Activated CD4-positive, alpha-beta T cell treated with anti-CD3 and anti-CD28 coated beads for 36 hours (primary cell): ENCODE measurements at places on chromosomes 7 and 10. TPM values are rescaled to one million over a fixed set of nuclear protein-coding genes. Genes with fewer than 3 reads are reported as not detected.

KEL gene
- 0.32 TPM for total RNA-seq

DNA sequence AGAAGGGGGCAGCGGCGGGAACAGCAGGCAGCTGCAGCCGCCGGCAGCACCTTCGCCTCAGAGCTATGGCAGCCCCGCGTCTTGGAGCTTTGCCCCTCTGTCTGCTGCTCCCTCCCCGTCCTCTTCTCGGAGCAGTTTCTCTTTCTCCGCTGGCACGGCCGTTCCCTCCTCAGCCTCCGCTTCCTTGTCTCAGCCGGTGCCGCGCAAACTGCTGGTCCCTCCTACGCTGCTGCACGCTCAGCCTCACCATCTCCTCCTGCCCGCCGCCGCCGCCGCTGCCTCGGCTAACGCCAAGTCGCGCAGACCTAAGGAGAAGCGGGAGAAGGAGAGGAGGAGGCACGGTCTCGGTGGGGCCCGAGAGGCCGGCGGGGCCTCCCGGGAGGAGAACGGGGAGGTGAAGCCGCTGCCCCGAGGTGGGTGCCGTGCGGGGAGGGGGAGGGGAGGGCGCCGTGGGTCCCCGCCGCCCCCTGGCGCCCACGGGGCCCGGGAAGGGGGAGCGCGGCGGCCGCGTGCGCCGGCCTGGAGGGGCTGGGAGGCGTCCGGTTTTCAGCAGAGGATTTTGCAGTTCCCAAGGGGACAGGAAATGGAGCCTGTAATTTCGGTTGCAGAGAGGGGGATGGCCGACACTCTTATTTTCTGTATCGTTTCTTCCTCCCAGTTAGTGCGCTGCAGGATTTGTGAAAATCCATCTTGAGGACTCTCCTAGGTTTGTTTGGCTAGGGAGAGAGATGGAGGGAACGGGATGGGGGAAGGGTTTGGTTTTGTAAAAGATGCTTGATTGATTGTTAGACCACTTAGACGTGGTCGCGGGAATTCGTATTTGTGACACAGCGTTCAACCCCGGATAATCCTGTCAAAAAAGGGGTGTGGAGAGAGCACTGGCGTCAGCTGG lies 630 bp downstream of the RSBN1L start:
- DNase-seq: peak; percentile 79

- no peak for DNase-seq
These were observed 36.6 kb downstream of the ATRNL1 start for GRCh38 chr10:115129752-115130151.

GRCh38 chr7:94258418-94259300 lies 136.0 kb upstream of the COL1A2 start:
- DNase-seq: no peak

RASSF4 gene
- 1.3 TPM for total RNA-seq

STRIP2 gene
- total RNA-seq: 51.8 TPM

GRCh38 chr7:116062666-116063065 lies 32.1 kb upstream of the TFEC start:
- DNase-seq: no peak

GRCh38 chr7:91291902-91292301 lies 27.7 kb downstream of the FZD1 start:
- DNase-seq: no peak

DNA sequence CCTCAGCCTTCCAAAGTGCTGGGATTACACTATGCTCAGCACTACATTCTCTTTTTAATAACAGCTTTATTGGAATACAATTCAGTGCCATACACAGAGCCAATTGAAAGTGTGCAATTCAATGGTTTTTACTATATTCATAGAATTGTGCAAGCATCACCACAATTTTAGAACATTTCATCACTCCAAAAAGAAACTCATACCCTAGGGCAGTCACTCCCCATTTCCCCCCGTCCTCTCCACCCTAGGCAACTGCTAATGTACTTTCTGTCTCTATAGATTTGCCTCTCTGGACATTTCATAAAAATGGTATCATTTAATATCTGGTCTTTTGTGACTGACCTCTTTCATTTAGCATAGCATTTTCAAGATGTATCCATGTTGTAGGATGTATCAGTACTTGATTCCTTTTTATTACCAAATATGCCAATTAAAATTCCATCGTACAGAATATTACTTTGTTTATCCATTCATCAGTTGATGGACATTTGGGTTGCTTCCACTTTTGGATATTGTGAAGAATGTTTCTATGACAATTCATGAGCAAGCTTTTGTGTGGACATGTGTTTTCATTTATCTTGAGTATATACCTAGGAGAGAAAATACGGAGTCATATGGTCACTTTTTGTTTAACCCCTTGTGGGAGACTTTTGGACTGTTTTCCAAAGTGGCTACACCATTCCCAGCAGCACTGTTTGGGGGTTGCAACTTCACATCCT lies 6.3 kb upstream of the XPNPEP1 start:
- no peak for DNase-seq

GRCh38 chr7:70638158-70639107 lies 493.5 kb upstream of the GALNT17 start:
- DNase-seq: no peak

DNA sequence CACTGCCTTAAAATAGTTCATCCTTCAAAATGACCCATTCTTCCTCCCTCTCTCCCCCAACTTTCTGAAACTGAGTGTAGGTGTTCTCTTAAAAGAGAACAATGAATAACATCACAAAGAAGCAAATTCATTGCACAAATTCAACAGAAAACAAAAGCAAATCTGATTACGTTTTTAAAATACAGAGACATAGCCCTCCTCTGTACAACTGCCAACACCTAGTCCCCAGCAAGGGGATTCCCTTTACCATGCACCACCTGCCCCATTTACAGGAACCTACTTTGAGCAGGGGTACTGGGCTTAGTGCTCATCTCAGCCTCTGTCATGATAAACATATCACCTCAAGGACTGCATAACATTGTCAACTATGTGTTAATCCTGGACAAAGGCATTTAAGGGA lies 302.8 kb upstream of the AOAH start:
- DNase-seq: no peak

DNA sequence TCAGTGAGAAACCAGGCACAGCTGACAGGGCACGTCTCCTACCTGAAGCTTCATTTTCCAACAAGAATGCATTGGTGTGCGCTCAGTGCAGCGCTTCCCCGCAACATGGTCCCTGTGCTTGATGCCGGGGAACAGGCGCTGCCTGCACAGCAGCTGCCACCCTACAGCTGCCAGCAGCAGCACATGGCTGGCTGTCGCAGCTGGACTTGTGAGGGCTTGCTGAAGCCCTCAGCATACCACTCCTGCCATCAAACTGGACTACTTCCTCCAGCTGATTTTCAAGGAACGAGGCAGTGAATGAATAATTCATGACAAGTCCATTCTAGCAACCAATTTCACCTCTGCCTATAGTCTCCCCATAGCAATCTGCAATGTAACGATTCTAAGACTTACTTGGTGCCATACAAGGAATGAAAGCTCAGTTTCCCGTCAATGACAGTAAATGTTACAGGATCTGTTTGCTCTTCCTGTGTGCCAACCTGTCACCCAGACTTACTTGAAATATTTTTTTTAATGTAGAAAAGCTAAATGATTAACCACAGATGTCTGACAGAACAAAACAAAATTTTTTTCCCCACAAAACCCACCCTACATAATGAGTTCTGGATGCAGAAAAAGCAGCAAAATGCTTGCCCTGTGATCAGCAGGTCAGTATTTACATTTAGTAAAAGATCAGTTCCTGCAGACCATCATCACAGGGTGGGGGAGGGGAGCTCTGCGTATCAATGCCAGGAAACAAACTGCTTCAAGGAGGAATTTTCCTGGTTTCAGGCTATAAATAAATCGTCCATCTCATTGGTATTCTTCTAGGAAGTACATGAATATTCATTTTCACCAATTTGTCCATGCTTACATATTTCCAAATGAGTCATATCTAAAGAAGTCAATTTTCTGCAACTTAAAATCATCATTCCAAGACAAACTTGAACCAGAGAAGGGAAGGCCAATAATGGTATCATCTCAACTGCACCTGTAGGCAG lies 140.6 kb downstream of the ALOX5 start:
- DNase-seq: no peak

DNA sequence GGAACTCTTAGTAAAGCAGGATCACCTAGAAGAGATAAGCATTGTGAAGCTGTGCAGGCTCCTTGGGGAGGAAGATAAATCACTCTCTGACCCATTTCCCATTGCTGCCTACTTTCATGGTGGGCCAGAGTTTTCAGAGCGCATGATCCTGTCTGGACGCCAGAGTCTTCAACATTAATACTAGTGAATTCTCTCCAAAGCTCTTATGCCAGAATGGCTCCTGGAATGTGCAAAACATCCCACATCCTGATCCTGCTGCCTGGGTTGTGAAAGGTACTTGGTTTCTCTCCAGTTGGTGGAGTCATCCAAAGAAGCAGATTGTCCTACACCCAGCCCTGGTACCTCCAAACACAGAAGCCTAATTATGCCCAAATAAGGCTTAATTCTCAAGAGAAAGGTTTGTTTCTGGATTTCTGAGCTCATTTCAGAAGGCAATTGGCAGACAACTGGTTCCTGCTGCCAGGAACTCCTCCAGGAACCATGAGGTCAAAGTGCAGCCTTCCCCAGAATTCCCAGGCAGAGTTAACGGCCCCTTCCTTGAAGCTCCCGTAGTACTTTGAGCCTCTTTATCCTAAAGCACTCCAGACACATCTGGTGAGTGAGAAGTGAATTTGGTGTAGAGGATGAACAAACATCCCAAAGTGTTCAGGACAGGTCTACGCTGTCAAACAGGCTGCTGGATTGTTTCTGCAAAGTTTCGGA lies 495.2 kb downstream of the PLXNA4 start:
- no peak for DNase-seq

- no peak for DNase-seq
These were observed 117.2 kb downstream of the ELFN1 start for GRCh38 chr7:1787241-1787640.

NEUROD6 gene
- total RNA-seq: not detected

DNA sequence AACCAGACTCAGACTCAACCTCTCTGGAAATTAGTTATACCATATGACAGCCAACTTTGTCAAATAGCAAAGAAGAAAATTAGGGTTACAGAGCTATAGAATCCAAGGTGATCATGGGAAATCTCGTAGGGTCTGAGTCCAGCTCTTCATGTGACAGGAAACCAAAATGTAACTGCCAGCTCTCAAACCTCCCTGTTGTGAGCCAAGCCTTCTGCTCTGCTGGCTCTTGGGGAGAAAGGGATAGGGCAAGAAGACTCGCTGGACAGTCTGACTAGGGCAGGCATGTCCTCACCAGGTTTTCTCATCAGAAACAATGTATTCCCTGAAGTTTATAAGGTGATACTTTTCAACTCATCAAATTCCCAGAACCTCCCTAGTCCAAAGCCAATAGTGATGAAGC lies 63.0 kb downstream of the CDHR3 start:
- DNase-seq: no peak

TRIL gene
- total RNA-seq: not detected

TAS2R5 gene
- 0.75 TPM for total RNA-seq

- peak; percentile 71 for DNase-seq
These were observed 804 bp downstream of the UNC5B start for GRCh38 chr10:71213127-71213621.

DNA sequence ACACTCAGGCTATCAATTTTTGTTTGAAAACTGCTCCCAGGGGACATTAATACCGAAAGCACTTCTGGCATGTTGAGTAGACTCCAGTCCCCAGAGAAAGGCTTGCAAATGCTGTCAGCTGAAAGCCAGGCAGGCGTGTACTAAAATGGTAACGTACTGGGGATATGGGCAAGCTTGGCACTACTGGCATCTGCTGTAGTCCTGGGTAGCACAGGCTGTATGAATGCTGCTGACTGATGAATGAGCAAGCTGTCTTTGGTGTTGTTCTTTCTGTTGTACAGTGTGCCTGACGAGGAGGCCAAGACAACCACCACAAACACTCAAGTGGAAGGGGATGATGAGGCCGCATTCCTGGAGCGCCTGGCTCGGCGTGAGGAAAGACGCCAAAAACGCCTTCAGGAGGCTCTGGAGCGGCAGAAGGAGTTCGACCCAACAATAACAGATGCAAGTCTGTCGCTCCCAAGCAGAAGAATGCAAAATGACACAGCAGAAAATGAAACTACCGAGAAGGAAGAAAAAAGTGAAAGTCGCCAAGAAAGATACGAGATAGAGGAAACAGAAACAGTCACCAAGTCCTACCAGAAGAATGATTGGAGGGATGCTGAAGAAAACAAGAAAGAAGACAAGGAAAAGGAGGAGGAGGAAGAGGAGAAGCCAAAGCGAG lies 53.5 kb upstream of the AGBL3 start:
- no peak for DNase-seq

DNA sequence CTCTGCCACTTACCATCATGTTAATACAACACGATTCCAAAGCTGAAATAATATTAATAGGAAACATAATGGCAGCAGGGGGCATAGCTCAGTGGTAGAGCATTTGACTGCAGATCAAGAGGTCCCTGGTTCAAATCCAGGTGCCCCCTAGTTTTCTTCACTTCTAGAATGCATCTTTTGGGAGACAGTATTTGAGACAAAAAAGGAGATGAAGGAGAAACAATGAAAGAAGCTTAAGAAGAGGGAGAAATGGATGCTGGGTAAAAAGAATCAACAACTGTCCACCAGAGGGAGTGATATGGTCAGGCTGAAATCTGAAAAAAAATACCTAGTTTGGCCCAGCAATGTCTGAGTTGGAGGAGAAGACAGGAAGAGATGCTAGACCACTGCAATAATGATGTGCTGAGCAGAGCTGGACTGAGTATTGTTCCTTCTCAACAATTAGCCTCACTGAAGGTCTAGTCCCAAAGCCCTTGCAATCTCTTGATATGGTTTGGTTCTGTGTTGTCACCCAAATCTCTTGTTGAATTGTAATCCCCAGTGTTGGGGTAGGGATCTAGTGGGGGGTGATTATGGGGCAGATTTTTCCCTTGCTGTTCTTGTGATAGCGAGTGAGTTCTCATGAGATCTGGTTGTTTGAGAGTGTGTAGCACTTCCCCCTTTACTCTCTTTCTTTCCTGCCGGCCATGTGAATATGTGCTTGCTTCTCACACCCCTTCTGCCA lies 48.3 kb downstream of the ZNF783 start:
- no peak for DNase-seq

- no peak for DNase-seq
These were observed 2.6 kb downstream of the LIPA start for GRCh38 chr10:89248990-89249389.

DNA sequence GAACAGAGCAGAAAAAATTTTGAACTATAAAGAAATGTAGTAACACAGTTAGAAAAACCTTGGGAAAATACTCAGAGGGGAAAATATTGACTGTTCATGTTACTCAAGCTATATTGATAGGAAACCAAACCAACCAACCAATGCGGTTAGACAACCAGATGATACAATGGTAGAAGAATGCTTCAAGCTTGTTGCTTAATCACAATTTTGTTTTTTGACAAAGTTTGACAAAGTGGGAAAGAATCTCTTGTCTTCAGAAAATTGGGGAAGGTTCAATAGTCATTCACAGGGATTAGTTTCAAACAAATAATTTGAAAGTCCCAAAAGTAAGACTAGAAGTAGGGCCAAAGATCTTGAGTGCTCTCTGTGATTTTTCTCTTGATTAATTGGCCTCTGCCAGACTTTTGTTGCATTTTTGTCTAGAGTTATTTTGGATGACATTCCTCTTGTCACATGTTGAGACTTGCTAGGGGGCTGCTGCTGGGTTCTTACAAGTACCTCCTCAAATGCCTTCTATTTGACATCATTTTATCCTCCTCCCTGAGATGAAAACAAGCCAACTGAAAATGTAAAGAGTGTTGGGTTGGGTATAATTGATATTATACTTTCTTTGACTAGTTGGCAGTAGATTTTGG lies 233.1 kb upstream of the PHYHIPL start:
- DNase-seq: no peak
